Retina (tissue), 1 donor: ENCODE measurements at places on chromosomes 2 and 18.

DNA sequence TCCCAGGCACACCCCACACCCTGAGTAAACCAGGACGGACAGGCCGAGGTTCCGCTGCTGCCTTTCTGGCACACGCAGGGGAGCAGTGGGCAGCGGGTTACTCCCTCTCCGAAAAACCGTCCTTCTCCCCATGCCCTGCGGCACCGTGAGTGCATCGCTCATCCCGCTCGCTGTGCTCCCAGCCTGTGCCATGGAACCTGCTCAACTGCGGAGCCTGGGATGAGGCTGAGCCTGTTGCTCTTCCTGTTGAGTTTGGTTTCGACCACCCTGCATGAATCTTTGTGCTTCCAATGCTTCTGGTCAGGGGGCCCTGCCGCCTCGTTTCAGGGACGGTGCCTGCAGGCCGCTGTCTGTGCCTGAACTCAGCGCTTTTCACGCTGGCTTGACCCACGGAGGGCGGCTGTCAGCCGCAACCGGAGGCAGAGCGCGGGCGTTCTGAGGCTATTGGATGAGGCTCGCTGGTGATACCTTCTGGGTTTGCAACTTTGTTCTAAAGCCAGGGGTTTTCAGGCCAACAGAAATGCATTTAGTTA lies 106.7 kb downstream of the MBP start:
- DNase-seq, result no peak

DNA sequence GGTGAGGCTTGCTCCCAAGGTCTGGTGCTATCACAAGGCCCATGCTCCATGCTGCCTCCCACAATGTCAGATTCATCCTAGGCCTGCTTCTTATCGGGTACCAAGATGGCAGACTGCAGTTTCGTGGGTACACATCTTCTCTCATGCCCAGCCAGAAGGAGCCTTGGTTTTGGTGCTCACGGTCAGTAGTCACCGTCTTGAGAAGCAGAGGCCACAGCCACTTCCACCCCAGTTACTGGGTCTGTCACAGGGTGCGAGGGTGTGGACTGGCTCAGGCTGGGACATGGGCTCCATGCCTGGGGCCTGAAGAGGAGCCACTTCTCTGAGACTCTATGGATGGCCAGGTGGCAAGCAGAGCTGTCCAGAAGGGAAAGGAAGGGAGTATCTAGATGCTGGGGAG lies 178.8 kb upstream of the HS6ST1 start:
- DNase-seq, result no peak

DNA sequence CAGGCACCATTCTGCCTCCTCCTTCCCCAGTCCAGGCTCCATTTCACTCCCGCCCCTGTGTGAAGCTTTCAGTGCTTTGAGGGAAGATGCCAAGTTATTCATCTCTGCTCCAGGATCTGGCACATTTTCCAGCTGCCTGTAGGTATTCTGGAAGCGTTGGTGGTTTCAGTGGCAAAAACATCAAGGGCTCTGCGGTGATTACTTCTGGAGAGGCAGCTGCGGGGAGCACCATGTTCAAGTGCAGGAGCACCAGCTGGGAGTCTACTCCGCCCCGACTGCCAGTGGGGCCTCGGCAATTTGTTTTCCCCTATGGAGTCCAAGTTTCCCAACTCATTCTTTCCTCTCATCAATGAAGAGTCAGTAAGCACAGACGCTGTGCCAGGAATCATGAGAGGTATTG lies 211.7 kb downstream of the CLIP4 start:
- DNase-seq, result no peak

GRCh38 chr2:216687646-216688045 lies 7.7 kb downstream of the IGFBP5 start:
- no peak for DNase-seq

DNA sequence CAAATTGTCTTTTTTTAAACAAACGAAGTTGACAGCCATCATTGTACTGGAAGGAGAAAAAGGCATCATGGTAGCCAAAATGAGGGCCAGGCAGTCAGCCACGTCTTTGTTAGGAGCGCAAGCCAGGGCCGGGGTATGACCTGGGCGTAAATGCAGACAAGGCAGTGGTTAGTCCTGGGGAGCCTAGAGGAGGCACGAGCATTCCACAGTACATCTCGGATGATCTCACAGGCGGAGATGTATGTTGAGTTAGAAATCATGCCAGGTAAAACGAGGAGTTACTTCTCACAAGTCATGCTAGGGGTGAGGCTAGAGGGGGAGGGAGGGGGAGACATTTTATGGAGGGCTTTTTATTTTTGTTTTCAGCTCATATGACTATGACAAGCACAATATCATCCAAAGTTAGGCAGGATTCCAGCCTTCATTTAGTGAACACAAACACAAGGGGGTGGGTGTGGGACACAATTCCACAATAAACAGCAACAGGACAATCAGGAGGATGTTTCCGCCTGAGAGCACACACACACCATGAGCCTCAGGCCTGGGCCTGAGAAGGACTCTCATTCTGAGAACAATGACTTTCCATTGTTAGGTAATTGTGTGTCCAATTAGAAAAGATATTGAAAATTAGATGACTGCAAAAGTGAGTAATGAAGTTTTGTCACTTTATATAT lies 64.4 kb upstream of the PGAP1 start:
- DNase-seq, result peak; percentile 68

DNA sequence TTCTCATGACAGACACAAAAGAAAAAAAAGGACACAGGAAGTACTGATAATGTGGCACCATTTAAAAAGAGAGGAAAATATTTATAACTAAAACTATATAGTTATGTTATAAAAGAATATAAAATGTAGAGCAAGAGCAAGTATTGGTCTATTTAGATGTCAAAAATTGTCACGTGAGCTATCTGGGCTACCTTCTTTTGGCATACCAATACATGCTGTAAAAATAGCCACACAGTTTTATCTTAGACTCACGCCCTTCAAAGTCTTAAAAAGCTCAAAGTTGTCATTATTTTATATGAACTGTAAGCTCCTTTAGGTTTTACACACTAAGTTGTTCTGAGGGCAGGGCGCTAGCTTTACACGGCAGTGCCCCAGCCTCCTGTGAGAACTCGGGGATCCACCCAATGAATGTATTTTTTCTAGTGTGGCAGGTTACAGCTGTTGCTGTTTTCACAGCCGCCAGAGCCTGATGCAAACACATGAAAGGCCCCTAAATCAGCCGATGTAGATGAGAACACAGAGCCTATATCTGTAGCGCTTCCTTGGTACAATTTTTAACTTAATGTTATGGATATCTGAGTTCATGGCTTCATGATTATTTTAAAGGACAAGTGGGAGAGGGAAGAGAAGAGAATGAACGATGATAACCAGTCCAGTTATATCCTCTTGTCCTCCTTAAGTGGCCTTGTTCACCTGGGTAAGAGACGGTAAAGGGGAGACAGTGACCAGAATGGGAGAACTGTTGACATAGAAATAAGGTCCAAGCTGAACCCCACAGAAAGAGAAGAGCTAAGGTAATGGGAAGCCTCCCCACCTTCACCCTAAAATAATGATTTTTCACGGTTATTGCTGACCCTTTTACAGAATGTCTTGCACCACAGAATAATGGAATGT lies 130.8 kb downstream of the CACNB4 start:
- no peak for DNase-seq

DNA sequence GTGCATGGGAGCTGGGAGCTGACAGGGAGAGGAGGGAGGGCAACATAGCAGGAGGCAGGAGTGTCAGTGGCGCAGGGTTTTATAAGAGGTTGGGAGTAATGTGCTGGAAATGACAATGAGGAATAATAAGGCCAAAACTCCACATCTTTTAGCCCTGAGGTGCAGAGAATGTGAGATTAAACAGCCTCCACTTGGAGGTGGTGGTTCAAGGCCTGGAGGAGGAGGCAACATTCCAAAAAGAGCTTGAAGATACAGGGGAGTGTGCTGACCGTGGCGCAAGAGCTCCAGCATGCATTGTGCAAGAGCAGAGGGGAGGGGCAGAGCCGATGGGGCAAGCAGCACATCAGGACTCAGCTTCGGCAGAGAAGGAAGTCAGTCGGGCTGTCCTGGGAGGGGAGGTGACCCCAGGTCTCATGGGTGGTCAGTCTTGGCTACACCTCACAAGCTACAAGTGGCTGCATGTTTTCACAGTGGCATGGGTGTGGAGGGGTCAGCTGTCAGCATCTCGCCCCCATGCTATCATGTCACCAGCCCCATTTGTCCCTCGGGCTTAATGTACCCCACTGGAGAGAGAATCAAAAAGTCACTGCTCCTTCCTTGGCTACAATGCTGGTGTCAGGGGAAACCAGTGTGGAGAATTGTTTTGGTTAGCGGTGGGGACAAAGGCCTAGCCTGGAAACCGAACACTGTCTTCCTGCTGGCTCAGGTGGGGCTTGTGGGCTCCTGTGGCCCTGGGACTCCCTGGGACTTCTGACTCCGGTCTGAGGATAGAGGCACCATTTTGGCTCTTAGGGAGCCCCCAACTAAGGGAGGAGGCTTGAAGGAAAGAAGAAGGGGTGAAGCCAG lies 208.0 kb downstream of the ZFP36L2 start:
- DNase-seq, result no peak
